Cerebellum (tissue), 4 donors: ENCODE measurements at places on chromosomes 3 and 15. TPM values are rescaled to one million over a fixed set of nuclear protein-coding genes. Genes with fewer than 3 reads are reported as not detected.

DNA sequence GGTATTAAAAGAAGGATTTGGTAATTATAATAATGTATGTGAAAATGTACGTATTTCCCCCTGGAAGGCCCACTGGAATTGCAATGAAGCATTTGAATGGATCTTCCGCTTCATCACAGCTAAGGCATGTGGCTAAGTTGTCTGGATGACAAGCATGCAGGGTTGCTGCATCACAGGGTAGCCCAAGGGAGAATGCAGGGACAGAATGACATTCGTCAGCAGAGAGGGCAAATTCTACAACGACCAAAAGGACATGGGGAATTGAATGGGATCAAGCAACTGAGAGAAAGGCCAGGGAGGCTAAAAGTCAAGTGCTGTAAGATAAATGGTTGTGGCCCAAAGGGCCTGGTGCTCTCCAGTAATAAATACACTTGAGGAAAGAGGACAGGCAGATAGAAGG is 95.4 kb downstream of the ISL2 start:
- no peak for DNase-seq

DNA sequence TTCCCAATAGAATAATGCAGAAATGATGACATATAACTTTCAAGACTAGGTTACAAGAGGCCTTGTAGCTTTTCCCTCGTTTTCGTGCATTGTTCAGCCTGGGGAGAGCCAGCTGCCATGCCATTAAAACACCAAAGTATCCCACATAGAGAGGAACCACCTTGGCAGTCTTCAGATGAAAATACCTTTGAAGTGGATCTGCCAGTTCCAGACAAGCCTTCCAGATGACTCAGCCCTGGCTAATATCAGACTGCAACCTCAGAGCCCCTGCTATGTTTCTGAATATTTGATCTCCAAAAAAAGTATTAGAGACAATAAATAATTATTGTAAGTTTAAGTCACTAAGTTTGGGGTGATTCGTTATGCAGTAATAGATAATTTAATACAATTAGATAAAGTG is 294.3 kb upstream of the GBE1 start:
- DNase-seq = no peak

GRCh38 chr3:63687278-63688225 is 35.1 kb downstream of the SNTN start:
- DNase-seq = no peak

- peak; percentile 76 for DNase-seq
These were observed 118.4 kb upstream of the TMC3 start for GRCh38 chr15:81492331-81492968.

DNA sequence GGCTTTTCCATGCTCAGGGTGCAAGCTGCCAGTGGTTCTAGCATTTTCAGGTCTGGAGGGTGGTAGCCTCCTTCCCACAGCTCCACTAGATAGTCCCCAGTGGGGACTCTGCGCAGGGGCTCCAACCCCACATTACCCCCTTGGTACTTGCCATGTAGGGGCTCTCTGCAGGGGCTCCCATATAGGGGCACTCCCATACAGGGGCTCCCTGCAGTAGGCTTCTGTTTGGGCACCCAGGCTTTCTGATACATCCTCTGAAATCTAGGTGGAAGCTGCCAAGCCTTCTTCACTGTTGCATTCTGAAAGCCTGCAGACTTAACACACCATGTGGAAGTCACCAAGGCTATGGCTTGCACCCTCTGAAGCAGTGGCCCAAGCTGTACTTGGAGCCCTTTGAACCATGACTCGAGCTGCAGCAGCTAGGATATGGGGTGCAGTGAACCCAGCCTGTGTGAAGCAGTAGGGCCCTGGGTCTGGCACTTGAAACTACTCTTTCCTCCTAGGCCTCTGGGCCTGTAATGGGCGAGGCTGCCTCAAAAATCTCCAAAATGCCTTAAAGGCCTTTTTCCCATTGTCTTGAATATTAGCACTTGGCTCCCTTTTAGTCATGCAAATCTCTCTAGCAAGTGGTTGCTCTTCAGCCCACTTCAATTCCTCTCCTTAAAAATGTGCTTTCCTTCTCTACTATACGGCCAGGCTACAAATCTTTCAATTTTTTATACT is 96.4 kb downstream of the TPRA1 start:
- no peak for DNase-seq

DNA sequence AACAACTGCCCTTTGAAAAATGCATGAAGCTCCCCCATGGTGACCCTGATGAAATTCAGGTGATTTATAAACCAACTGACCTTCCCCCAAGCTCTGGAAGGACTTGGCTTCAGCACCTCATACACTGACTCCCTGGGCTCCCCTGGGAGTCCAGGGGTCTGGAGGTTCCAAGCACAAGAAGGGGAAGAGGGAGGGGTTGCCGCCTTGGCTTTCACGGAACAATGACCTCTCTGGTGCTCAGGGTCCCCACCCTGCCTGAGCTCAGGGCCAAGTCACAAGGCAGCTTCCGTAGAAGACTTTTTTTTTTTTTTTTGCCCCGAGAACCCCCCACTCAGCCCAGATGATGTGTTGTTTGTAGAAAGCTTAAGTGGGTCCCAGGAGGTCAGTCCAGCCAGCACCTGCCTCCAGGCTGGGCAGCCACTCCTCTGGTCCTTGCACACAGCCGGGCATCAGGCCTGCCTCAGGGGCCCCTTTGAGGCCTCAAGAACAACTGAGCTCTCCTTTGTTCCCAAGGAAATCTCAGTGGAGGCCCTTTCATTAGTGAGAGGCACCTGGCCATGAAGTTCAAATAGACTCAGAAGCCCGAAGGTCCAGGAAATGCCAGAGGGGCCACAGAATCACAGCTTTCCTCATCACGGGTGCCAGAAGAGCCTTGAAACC is 14.0 kb upstream of the ALAS1 start:
- DNase-seq = no peak

- DNase-seq = no peak
These were observed 325.2 kb downstream of the MFSD1 start for GRCh38 chr3:159127021-159127392.

Gene CCK
- total RNA-seq = 2.4 TPM

Gene NLGN1
- total RNA-seq = 61.6 TPM
